CD14-positive monocyte (primary cell): ENCODE measurements at places on chromosomes 5 and 9. TPM values are rescaled to one million over a fixed set of nuclear protein-coding genes. Genes with fewer than 3 reads are reported as not detected.

Gene DND1
- not detected for polyA plus RNA-seq

Gene OXCT1
- 3.4 TPM for polyA plus RNA-seq

Gene SV2C
- 0.01 TPM in 2 replicates for polyA plus RNA-seq

Gene MED22
- 9.6 TPM for polyA plus RNA-seq

Gene DMRTA1
- not detected in 2 replicates for polyA plus RNA-seq

Gene SPDL1
- 1.4 TPM for polyA plus RNA-seq

Gene RNF180
- not detected for polyA plus RNA-seq

Gene MEIKIN
- 1.6 TPM for polyA plus RNA-seq

Gene MRPL50
- polyA plus RNA-seq, result 4.9 TPM

Gene TRIM7
- polyA plus RNA-seq, result 8.7 and 9.5 TPM in 2 replicates

Gene C5orf52
- polyA plus RNA-seq, result not detected in 2 replicates

Gene CCDC192
- polyA plus RNA-seq, result not detected

Gene GTF3C4
- 2.1 TPM for polyA plus RNA-seq

Gene PITX1
- polyA plus RNA-seq, result not detected

Gene TRPM6
- polyA plus RNA-seq, result not detected

Gene C1QTNF2
- not detected for polyA plus RNA-seq

Gene PCDHGB4
- polyA plus RNA-seq, result not detected in 2 replicates

Gene CXCL14
- not detected for polyA plus RNA-seq

Gene ZNF879
- 0.71 TPM for polyA plus RNA-seq

Gene HAVCR2
- 17.6 and 33.1 TPM in 2 replicates for polyA plus RNA-seq

Gene CCT5
- polyA plus RNA-seq, result 90.1 and 142 TPM in 2 replicates
